ENCODE measurements at places on chromosomes 2 and 18.

GRCh38 chr2:37873229-37873628, 51.9 kb upstream of the RMDN2 start:
- no peak for ATAC-seq

DNA sequence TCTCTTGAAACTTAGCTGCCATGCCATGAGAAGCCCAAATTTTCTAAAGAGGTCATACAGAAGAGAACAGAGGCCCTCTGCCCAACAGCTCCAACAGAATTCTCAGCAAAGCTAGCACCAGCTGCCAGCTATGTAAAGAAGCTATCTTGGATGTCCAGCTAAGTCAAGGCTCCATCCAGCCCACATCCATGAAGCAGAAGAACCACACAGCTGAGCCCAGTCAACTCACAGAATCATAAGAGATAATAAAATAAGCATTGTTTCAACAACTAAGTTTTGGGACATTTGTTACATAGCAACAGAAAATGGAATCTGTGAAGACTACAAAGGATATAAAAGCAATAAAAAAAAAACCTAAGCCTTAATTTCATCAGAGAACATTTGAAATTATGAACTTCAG, 434.3 kb downstream of the TXNL1 start:
- no peak for ATAC-seq

DNA sequence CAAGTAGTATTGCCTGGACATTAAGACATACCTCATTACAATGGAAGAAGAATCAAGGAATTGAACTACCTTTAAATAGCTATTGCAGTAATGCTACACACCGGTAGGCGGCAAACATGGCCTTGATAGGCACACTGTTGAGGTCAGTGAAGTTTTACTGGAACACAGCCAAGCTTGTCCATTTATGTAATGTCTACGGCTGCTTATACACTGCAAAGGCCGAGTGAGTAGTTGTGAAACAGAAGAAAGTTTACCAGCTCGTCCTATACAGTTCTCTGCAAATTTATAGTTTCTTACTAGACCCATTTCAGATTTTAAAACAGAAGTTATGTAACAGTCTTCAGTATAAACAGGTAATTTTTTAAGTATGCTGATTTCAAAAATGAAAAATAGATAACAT, 38.8 kb downstream of the PPP4R1 start:
- peak; percentile 27 for ATAC-seq

DNA sequence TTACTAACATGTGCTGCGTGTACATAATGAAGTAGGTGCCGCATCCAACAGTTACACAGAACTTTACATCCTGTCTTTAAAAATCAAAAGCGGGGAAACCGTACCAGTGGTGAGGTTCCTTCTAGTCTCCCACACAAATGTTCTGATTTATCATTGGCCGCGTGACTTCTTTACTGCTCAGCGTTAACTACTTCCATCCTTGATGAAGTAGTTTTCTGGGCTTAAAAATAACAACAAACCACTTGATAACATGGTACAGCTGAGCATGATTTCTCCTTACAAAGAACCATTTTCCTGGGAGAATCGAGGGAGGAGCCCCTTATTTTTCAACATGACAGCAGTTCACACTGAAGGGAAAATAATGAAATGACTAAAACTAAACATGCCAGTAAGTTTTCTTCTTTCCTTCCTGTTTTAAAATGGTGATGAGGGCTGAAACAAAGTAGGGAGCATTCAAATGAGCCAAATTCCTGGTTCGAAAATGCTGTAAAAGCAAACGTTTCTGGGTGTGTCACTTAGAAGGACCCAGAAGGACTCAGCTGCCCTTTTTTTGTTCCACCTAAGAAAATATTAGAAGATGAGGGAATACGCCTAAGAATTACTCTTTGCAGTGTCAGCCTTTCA, 9.9 kb downstream of the EMILIN2 start:
- ATAC-seq: no peak

DNA sequence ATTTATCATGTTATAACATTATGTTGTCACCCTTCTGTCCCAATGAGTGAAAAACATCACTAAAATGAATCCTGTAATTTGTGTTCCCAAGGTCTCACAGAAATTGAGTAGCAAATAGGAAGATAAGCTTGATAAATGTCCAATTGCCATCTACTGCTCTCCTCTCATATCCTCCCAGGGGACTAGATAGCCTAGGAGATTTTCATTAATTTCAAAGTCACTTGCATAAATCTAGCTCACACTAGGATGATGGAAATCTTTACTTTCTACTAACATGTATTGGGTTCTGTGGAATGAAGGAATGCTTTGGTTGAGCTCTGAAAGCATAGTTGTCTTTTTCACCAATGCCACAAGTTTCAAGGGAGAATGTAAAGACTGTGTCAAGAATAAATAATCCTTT, 605.5 kb upstream of the CDH7 start:
- ATAC-seq: no peak

All from stimulated activated memory B cell treated with anti-CD40 and anti-IgM and Interleukin-4, amounts not matched to agents 10 μg/mL and 1 μg/mL and 100 μg/mL, for 72 hours (primary cell).